ENCODE measurements at places on chromosomes 3 and 15.

DNA sequence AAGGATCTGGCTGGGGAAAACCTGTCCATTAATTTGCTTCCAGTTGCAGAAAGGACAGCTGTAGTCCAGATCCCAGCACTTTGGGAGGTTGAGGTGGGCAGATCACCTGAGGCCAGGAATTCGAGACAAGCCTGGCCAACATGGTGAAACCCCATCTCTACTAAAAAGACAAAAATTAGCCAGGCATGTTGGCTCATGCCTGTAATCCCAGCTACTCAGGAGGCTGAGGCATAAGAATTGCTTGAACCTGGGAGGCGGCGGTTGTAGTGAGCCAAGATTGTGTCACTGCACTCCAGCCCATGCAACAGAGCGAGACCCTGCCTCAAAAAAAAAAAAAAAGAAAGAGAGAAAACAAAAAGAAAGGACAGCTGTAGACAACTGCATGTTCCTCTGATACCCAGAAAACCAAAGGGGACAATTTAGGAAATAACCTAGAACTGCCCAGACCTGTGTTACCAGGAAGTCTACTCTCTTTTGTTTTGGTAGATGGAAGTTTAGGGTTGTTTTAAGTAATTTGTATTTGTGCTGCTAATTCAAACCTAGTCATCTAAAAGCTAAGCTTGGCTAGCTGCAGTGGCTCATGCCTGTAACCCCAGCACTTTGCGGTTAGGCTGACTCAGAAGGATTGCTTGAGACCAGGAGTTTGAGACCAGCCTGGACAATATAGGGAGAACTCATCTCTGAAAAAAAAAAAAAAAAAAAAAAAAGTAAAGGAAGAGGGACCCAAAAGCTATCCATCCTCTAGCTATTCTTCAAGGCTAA, 22.7 kb downstream of the EXD1 start:
- peak; percentile 32 for DNase-seq

DNA sequence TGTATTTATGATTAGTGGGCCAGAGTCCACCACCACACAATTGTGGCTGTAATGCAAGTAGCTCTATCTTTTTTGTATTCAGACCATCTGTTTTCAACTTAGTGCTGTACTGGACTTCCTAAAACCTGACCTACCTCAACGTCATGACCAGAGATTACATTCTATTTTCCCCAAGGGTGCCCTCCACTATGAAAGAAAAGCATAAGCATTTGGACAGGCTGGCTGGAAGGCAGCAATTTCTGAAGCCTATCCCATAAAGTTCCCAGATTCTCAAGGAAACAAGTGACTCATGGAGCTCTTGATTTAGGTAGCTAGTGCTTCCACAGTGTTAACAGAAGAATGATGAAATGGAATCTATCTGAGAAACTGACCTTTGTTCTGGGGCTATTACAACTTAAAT, 75.8 kb downstream of the COL8A1 start:
- peak; percentile 81 for DNase-seq

DNA sequence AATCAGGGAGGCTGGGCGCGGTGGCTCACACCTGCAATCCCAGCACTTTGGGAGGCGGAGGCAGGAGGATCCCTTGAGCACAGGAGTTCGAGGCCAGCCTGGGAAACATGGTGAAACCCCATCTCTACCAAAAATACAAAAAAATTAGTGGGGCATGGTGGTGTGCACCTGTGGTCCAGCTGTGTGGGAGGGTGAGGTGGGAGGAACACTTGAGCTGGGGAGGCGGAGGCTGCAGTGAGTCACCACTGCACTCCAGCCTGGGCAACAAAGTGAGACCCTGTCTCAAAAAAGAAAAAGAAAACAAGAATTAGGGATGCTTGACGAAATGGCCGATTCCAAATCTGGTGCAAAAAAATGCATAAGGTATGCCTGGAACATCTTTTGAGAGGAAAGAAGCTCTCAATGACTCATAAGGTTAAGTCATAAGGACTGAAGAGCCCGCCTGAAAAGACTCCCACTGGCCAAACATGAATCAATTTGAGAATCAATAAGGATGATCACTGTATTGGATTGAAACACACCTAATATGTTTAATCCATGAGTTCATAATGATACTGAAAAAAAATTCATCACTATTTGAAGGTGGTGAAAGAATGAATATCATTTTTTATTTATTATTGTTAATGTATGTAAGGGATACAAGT, 27.7 kb downstream of the BLM start:
- DNase-seq, result no peak

- DNase-seq, result no peak
Measured at GRCh38 chr15:36529296-36530011, 50.0 kb upstream of the CDIN1 start.

DNA sequence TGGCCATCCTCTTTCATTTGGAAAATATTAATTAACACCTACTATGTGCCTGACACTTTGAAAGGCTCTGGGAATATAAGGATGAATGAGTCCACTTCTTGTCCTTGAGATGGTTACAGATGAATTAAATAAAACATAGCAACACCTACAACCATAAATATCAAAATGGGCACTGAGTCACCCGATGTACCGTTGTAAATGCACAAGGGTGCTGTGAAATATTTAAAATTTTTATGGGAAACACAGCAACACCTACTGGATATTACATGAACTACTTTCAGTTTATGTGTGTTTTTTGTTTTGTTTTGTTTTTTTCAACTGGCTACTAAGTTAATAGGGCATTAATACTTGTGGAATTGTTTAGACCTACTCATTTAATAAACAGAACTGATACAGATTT, 239.0 kb upstream of the NAALADL2 start:
- no peak for DNase-seq

DNA sequence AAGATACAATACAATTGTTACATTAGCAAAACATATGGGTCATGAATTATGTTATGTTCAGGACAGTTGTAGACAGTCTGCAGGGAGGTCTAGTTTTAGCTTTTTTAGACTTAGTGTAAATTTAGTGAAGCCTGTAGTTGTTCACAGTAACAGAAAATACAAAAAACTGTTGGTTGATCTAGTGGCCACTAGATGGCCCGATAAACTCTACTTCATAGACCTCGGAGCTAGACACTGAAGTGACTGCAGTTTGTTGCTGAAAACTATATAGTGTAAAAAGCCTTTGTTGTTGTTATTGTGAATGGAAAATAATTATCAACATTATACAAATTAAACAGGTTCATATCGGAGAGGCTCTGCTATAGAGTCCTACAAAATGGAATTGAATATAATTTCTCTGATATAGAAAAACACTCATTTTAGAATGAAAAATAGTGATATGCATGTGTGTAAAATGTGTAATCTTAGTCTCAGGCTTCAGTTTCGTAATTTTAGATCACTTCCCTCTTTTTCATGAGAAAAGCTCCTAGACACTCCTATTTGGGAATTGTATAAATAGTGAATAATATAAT, 18.3 kb downstream of the MAGEL2 start:
- DNase-seq, result no peak

DNA sequence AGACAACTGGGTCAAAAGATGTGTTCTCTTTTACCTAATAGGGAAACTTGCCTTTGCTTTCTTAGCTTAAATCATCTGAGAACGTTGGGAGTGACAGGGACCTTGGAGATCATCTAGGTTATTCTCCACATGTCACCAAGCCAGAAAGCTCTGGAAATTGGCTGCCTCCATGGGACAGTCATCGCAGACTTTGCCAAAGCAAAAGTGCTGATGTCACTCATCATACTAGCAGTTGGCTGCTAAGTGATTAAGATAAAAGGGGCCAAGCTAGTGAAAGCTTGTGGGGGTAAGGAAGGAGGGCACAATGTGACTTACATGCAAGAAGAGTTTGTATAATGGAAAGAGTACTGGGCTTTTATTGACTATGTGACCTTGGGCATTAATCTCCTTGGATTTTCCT, 198.0 kb upstream of the PFN2 start:
- DNase-seq, result no peak

GRCh38 chr3:134313847-134314587, 60.2 kb downstream of the AMOTL2 start:
- DNase-seq, result no peak

GRCh38 chr15:68424754-68425390, 7.1 kb downstream of the ITGA11 start:
- peak; percentile 48 for DNase-seq

GRCh38 chr15:38176155-38176554, 76.5 kb upstream of the SPRED1 start:
- peak; percentile 59 for DNase-seq

GRCh38 chr3:151925876-151926275, 52.4 kb downstream of the SUCNR1 start:
- DNase-seq, result peak; percentile 71

- peak; percentile 27 for DNase-seq
Measured at GRCh38 chr3:189720736-189721417, 89.7 kb downstream of the TP63 start.

GRCh38 chr3:152096280-152096906, 172.3 kb upstream of the MBNL1 start:
- no peak for DNase-seq

- peak; percentile 6 for DNase-seq
Measured at GRCh38 chr3:129984125-129984524, 9.6 kb downstream of the TRH start.

GRCh38 chr3:117688583-117688982, 979.0 kb downstream of the TUSC7 start:
- DNase-seq, result no peak

- peak; percentile 70 for DNase-seq
Measured at GRCh38 chr3:13452490-13453335, 27.4 kb upstream of the HDAC11 start.

- no peak for DNase-seq
Measured at GRCh38 chr3:169739067-169739466, 25.8 kb downstream of the TERC start.

GRCh38 chr15:44588541-44588940, 51.6 kb downstream of the EIF3J start:
- DNase-seq, result no peak

- peak; percentile 8 for DNase-seq
Measured at GRCh38 chr3:901953-902778, 190.7 kb upstream of the CNTN6 start.

GRCh38 chr3:66075281-66075680, 36.6 kb upstream of the MAGI1 start:
- no peak for DNase-seq

- no peak for DNase-seq
Measured at GRCh38 chr3:89104499-89104898, 2.9 kb upstream of the EPHA3 start.

DNA sequence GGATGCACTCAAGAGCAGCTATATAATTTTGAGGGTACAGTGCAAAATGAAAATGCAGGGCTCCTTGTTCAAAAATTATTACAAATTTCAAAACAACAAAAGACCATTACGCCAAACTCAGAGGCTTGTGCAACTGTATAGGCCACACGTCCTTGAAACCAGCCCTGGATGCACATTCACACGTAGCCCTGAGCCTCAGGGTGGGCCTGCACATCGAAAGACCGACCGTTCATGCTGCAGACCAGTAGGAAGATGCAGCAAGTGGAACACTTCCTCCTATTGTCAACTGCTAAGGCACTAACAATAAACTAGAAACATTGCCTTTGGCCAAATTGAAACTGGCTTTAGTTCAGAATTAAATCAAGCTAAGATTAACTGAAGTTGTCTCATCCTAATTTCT, 174.7 kb downstream of the SHOX2 start:
- no peak for DNase-seq

GRCh38 chr3:33047842-33048834, 48.8 kb downstream of the GLB1 start:
- DNase-seq, result no peak

DNA sequence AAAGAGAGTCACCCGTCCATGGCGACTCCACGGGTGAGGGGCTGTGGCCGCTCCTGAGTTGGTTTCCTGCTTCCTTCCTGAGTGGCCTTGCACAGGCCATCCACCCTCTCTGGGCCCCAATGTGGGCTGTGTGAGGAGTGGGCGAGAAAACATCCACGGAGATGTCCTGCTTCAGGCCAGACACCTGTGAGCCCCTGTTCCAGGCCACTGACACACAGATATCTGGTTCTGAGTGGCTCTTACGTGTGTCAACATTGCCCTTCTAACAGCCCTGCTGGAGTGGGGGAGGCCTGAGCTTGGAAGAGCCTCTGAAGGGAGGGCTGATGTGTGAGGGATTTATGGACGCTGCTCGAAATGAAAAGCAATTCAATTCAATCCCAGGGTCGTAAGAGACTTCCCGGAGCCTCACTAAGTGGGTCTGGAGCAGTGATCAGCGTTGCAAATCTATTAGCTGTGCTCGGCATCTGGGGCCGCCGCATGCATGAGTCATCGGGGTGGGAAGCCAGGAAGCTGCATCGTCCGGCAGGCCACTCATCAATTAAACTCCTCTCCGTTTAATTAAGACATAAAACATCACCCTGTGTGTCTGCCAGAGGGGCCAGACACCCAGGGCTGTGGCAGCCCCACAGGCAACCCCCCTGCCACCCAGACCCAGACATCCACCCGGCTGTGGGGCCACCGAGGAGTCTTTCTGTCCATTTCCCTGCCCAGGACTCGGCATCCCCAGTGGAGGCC, 20.0 kb upstream of the PRR23E start:
- peak; percentile 77 for DNase-seq

GRCh38 chr15:74988007-74988800, 7.2 kb upstream of the SCAMP5 start:
- DNase-seq, result peak; percentile 35
